Aorta (tissue), 5 donors: ENCODE measurements at places on chromosomes 5 and 9.

DNA sequence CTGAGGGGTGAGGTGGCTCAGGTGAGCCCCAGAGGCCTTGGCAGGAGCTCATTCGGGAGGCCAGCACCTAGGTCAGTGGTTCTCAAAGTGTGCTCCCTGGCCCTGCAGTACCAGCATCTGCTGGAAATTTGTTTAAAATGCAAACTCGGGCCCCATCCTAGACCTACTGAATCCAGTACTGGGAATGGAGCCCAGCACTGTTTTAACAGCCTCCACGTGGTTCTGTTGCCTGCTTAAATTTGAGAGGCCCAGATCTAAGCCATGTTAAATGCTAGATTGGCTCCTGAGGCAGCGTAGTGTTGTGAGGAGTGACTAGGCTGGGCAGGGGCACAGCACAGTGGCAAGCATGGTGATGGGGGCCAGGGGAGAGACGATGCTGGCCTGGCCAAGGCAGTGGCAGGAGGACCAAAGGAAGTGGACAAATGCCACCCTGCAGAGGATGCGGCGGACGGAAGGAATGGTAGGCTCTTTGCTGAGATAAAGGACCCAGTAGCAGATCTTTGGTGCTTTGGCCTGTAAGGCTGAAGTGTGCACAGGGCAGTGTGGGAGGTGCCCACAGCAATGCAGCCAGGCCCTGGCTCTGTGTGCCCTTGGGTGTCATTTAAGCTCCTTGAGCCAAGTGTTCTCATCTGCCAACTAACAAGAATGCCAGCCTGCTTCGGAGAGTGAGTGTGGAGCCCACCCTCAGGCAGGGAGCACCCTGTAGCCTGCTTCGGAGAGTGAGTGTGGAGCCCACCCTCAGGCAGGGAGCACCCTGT lies 4.2 kb downstream of the PRR7 start:
- DNase-seq = no peak

GRCh38 chr9:117466111-117466510 lies 51.3 kb upstream of the ASTN2 start:
- DNase-seq = no peak

- no peak for DNase-seq
Measured at GRCh38 chr5:155867522-155868088, 459.4 kb upstream of the SGCD start.

GRCh38 chr5:33936381-33937016 lies at the start of gene RXFP3:
Gene RXFP3 (plus strand): TSS chr5:33936386. CDS start chr5:33936741, 355 bp downstream.
- DNase-seq = no peak

GRCh38 chr5:173456751-173457171 lies 128.5 kb upstream of the STC2 start:
- DNase-seq = no peak

- peak; percentile 96 for DNase-seq
Measured at GRCh38 chr5:172902497-172903472, 56.4 kb upstream of the RPL26L1 start.

GRCh38 chr5:56123531-56124243 lies 109.4 kb downstream of the ANKRD55 start:
- peak; percentile 60 for DNase-seq

- DNase-seq = no peak
Measured at GRCh38 chr5:135012033-135012588, 21.9 kb downstream of the PITX1 start.

- no peak for DNase-seq
Measured at GRCh38 chr5:44266882-44267576, 122.2 kb downstream of the FGF10 start.

- no peak for DNase-seq
Measured at GRCh38 chr9:122158202-122158601, 1.4 kb downstream of the NDUFA8 start.

- no peak for DNase-seq
Measured at GRCh38 chr9:110103257-110103656, 104.7 kb downstream of the C9orf152 start.

DNA sequence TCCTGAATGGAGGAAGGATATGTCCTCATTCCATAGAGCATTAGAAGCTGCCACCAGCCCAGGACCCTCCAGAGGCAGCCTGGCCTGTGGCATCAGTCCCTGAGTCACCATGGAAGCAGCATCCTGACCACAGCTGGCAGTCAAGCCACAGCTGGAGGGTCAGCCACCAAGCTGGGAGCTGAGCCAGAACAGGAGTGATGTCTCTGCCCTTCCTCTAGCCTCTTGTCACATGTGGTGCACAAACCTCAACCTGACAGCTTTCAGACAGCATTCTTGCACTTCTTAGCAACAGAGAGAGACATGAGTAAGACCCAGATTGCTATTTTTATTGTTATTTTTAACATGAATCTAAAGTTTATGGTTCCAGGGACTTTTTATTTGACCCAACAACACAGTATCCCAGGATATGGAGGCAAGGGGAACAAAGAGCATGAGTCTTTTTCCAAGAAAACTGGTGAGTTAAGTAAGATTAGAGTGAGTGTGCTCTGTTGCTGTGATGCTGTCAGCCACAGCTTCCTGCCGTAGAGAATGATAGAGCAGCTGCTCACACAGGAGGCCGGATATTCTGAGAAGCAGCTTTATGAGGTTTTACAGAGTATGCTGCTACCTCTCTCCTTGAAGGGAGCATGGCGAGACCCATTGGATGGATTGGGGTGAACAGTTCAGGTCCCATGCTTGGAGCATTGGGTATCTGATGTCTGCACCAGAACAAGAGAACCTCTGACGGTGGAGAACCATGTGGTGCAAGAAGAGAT lies 13.0 kb upstream of the CYFIP2 start:
- DNase-seq = no peak

GRCh38 chr5:125160787-125161502 lies 414.5 kb upstream of the ZNF608 start:
- peak; percentile 56 for DNase-seq

- DNase-seq = no peak
Measured at GRCh38 chr5:169652057-169652456, 15.0 kb downstream of the DOCK2 start.

DNA sequence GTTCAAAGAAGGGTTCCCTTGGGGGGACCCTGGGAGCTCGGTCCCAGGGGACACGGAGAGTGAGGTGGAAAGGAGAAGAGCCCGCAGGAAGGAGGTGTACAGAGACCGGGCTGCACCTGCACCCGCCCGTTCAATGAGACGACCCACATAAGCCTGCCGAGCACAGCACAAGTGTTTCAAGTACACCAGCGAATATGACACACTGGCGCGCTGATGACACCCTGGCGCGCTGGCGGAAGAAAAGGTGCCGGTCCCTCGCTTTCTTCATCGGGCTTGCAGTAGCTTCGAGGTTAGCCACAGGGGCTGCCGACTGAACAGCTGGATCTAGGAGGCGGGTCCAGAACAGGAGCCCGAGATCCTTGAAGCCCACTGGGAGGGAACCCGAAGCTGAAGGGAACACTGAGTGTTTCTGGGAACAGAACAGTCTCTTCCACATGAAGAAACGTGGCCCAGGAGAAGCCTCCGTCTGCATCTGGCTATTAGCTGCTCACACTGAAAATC lies 1.4 kb downstream of the TBC1D9B start:
- DNase-seq = no peak

DNA sequence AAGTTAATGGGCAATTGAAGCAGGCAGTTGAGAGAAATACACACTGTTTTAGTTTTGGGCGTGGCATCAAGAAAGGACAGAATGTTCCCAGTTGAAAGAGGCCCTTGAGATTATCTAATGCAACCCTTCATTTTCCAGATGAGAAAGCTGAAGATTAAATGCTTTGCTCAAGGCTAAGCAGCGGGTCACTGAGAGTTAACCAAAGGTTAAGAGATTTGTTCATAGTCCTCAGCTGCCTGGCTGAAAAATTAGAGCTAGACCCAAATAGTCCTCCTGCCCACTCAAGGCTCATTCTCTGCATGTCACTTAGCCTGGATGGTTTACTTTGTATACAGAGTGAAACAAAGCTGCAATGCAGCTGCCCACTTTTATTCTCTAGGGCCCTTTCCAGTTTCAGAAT lies 46.7 kb upstream of the MAMDC2 start:
- no peak for DNase-seq

GRCh38 chr9:98430535-98431292 lies 175.3 kb upstream of the TBC1D2 start:
- DNase-seq = no peak
